MV-4-11 (cell line): ENCODE measurements at places on chromosomes 2 and 18.

- no peak for DNase-seq
Observed at GRCh38 chr2:184906709-184907108, 308.4 kb downstream of the ZNF804A start.

GRCh38 chr2:202411097-202411496, 35.0 kb downstream of the BMPR2 start:
- no peak for DNase-seq

GRCh38 chr18:44936485-44936884, 255.8 kb downstream of the SETBP1 start:
- DNase-seq = no peak

DNA sequence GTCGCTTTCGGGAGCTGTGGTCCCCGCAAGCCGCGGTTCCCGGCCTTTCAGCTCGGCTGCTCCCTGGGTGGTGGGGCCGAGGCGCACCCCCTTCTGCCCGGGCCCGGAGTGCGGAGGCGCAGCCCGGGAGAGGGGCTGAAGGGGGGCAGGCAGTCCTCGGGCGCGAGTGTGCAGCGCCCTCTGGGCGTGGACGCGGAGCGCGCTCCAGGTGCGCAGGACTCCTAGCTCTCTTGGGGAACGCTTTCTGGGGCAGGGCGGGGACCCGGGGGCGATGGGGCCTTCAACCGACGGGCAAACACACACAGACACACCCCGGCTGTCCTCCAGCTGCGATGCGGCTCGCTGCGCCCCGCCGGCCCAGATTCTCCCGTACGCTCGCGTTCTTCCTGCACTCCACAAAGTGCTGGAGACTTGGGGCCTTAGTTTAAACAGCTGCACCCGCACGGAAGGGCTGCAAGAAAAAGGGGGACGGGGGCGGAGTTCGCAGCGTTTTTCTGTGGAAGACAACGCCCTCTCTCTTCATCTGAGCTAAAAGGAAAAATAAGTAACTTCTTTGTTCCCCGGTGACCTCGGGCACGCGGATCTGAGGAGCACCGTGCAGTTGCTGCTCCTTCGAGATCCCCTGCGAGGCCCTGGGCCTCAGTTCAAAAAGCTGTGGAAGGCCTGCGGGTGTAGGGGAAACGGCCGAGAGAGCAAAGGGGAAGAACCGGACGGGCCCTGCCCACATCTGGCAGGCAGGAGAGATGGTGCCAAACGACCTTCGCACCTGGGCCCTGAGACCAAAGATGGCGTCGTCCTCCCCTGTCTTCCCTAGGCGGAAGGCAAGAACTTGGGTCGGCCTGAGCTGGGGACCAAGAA, 593 bp upstream of the SDC1 start:
- no peak for DNase-seq

GRCh38 chr2:86000938-86001312, 104.8 kb downstream of the POLR1A start:
- DNase-seq = no peak

GRCh38 chr18:9359796-9360195, 25.2 kb downstream of the TWSG1 start:
- no peak for DNase-seq

- DNase-seq = no peak
Observed at GRCh38 chr2:70141902-70142589, 48.8 kb downstream of the C2orf42 start.

GRCh38 chr2:232147440-232148077, 186.0 kb downstream of the DIS3L2 start:
- DNase-seq = no peak

- DNase-seq = no peak
Observed at GRCh38 chr18:76456018-76456750, 38.9 kb downstream of the ZNF516 start.

DNA sequence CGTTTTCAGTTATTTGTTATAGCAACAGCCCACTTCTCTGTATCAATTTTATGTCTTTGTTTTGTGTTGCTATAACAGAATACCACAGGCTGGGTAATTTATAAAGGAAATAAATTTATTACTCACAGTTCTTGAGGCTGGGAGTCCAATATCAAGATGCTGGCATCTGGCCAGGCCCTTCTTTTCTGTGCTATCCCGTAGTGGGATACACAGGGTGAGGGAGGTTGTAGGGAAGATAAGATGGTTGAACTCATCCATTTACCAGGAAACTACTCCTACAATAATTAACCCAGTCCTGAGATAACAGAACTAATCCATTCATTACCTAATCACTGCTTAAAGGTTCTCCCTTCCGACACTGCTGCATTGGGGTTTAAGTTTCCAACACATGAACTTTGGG, 220.7 kb downstream of the TPGS2 start:
- DNase-seq = no peak

- DNase-seq = peak; percentile 63
Observed at GRCh38 chr18:57561728-57562423, 24.6 kb downstream of the FECH start.
